ENCODE measurements at places on chromosomes 7 and 10.

DNA sequence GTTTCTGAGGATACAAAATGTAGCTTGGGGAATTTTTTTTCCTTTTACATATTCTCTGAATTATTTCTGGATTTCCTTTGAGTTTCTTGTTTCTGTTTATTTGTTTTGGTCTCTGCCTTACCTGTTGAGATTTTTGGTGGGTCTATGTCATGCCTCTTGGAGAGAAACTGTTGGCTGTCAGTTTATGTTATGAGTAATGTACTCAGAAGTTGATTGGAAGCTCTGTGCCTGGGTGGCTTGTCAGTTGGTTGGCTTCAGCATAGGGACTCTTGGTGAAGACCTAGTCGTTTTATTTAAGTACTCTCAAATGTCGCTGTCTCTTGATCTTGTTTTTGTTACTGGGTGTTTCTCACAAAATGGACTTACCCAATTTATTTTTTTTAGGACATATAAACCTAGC is 132.4 kb downstream of the CDK14 start:
- no peak for DNase-seq

DNA sequence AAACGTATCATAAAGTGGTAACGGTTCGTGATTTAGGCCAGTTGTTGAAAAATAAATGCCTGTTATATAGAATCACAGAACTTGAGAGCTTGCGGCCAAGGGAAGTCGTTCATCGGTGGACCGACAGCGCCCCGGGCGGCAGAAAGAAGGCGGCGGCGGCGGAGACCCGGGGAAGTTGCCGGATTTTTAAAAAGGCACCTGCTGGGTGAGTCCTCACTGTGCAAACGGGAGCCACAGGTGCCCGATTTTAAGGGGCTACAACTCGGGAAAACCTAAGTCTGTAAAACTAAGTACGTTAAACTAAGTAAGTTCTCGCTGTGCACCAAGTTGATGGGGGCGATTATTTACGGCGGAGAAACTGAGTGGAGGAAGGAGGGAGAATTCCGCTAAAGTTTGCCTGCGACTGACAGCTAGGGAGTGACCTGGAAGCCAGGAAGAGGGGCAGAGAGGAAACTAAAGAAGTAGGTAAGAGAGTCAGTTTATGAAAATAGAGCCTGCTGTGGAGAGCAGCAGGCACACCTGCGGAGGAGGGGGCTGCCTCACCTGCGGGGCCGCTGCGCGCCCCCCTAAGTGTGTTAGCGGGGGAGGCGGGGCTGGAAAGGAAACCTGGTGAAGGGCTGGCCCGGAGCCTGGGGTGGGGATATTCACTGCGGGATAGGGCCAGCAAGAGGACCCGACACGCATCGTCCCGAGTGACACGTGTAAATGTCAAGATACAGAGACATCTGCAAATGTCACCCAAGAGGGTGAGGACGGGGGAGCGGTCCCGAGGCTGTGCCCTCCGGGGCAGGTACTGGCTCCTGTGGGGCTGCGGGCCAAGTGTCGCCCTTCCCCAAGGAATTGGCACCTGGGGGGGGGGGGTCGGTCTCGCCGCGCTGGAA is 996 bp downstream of the ADAM12 start:
- peak; percentile 57 for DNase-seq

DNA sequence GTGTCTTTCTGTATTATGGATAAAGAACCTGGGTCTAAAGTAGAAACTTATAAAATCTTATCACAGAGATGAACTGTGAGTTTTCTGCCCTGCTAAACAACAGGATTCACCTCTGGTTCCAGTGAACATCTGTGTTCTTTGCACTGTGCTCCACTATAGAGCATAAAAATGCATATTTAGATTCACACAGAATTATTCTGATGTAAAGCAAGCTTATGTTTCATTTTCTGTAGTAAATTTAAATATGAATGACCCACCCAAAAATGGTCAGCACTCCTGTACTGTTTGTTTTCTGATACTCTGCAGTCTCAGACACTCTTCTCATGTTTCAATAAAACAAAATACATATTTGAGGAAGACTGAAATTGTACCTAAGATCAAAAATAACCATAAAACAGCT is 204.5 kb upstream of the PLXDC2 start:
- DNase-seq: no peak

DNA sequence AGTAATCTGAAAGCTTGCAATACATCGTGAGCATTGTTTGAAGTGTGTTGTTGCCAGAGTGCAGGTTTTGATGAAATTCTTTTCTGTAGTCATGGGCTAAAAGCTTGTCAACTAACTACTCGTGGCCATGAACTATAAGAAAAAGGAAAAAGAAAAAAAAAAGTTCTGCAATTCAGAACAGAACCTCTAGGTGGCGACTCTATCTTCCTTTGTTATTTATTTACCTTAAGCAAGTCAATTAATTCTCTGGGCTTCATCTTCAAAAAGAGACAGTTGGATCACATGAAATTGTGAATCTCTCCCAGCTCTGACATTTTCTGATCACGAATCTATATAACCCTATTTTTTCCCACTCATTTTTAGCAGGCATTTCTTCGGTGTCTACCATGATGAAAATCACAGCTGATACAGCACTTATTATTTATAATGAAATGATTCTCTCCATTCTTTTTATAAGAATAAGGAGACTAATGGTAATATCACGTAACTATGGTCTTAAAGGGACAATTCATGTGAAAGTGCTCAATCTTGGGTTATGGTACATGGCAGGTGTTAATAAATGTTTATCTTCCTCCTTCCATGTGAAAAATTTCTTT is 18.8 kb downstream of the TMEM196 start:
- no peak for DNase-seq

DNA sequence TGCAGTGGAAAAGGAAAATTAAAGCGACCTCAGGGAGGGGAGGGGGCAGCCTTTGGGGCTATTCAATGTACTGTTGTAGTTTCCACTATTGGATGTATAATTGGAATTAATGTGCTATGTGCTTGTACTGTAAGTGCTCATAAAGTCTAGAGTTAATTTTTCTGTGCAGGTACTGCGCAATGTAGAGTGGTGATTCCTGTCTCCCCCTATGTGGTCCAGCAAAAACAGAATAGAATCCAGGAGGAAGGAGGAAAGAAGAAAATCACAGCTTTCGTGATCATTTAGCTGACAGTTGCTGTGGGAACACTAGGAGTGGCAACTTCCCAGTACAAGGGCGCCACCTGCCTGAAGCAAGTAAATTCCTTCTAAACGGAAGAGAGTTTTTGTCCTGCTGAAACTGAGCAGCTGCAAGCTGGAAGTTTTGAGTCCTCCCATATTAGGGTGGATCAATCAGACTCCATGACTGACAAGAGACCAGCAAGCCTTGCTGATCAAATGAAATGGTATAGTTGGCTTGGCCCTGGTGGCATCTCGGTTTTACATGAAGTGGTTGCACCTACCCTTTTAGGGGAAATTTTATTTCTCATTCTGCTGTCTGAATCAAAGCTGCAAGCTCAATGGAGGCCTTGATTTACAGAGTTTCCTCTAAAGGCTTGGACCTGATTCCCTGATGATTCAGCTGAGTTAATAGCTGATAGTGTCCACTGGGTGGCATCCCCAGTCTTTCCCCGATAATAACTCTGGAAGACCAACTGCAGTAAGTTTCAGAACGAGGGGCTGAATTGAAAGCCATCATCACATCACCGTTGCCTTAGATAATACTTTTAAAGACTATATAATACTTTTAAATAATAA is 299.8 kb downstream of the HGF start:
- DNase-seq: no peak

GRCh38 chr7:684416-684815 is 42.1 kb upstream of the DNAAF5 start:
- DNase-seq: no peak

DNA sequence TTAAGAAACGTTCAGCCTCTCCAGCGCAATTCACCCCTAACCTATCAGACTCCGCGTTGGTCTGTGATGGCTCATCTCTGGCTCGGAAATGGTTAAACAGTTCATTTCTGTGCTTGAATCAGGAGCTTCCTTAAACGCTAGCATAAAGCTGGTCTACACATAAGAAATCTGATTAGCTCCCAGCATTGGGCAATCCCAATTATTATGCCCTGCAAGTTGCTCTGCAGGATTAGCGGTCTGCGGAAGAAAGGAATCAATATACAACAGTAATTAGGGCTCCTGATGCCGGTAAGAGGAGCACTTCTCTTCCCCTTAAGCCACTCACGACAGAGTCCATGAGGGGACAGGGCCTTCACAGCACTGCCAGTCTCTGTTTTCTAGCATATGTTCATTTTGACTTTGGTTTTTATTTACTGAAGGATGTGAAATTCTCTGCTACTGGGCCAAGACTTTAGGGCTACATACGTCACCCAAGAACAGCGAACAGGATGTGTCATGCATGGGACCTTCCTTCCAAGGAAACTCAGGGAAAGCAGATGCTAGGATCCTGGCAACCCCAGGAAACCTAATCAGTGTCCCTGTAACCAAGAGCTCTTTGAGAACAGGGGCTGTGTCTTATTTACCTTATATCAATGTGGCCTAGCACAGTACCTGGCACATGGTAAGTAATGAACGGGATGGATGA is 324.4 kb downstream of the KCNMA1 start:
- DNase-seq: no peak

DNA sequence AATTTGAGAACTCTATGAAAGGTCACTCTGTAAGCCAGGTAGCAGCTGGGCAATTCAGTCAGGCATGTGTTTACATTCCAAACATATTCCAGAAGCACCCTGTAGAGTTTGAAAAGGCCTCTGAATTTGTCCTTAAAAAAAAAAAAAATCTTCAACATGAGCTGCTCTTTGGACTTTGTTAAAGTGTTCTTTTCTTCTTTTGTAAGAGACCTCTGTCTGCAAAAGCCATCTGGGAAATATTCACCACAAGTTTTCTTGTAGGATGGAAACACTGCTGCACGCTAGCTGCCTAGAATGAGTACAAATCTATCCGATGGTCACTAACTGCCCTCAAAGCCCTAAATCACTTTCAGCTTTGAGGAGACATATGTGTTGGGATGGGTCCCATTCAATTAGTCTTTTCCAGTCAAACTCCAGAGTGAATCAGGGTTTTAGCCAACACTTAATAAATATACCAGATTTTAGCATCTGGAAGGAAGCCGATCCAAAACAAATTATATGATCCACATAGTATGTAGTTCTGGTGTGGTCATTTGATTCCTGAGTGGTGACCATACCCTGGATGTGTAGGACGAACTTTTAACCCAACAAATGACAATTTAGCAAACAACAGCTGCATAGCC is 85.9 kb downstream of the CD36 start:
- DNase-seq: no peak

DNA sequence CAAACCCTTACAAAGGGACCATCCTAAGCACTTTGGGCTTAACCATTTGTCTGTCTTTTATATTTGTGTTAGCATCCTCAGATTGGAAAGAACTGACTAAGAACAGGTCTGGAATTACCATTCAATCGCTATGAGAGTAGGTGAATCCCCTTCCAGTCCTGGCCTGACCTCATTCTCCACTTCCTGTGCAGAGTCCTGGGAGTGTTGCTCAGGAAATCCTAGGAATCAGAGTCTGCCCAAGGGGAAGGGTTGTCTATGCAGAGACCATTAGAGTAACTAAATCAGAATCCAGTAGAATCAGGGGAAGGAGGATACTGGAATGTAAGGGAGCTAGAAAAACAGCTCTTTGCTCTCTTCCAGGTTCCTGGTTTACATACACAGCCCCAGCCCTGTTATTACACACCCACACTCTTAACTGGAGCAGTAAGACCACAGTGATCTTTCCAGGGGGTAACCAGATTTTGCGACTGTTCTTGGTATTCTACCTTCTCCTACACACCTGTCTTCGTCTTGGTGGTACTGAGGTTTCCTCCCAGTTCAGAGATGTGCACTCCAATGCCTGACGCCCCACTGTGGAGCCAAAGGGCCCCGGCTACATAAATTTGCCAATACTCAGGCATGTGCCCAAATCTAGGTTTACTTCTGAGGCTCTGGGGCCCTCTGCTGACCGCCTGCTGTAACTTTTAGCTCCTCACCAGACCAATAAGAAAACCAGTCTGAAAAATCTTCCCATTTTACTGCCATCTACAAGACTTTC is 103.7 kb downstream of the RNF216 start:
- no peak for DNase-seq

GRCh38 chr10:48659790-48660189 is 24.9 kb upstream of the WDFY4 start:
- DNase-seq: no peak

DNA sequence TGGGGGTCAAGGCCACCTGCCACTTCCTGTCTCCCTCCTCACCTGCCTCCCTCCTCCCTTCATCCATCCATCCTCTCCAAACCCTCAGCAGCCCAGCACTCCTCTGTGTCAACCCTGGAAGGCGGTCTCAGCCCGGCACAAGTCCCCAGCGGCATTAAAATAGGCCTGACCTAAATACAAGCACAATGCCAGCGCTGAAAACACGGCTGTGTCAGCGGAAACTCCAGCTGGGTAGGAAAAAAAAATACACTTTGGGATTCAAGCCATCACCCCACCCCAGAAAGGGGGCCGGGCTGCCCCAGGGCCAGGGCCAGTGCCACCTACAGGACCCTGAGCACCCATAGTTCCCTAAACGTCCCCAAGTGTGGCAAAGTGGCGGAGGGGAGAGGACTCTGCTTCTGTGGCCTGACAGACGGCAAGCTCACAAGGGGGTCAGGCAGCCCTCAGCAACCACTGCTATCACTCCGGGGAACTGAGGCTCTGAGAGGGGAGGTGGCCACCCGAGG is 22.7 kb upstream of the GTF2IRD1 start:
- DNase-seq: no peak

GRCh38 chr10:5373891-5374611 is 9.3 kb downstream of the UCN3 start:
- no peak for DNase-seq

GRCh38 chr7:139393621-139394211 is 34.0 kb downstream of the LUC7L2 start:
- DNase-seq: no peak

- DNase-seq: no peak
Measured at GRCh38 chr7:74387606-74388005, 66.1 kb upstream of the GTF2IRD1 start.

DNA sequence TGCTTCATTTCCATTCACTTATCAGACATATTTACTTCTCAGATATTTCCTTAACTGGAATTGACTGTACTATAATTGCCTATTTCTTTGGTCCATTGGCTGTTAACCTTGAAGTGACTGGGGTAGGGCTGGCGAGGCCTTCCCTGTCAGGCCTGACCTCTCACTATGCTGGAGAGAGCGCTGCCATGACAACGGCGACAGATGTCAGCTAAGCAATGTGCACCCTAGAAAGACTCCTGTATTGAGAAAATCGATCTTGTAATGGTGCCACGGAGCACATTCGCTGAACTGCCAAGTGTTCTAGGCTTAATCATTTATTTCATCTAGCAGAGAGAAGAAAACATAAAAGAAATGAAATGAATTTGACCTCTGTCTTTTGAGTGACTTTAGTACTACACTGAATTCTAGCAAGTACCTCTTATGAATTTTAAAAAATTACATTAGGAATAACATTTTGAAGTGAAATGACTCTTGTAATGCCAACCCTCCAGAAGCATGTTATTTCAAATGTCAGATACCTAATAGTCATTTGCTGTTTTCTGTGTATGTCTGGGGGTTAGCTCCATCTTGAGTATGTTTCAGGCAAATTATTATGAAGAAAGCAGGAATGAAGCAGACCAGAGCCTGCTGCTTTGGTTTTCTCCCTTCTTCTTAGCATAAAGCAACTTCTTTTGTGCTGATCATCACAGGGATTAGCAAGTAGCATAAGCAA is 148.0 kb downstream of the SNX10 start:
- no peak for DNase-seq

- DNase-seq: peak; percentile 77
Measured at GRCh38 chr7:157568770-157569584, 232.2 kb downstream of the DNAJB6 start.

Measured in activated CD8-positive, alpha-beta memory T cell treated with anti-CD3 and anti-CD28 coated beads for 24 hours (primary cell).